Stimulated activated CD4-positive, alpha-beta T cell treated with anti-CD3 and anti-CD28 coated beads, Interleukin-15, amount 100 ng/mL, for 1 hour (primary cell): ENCODE measurements at places on chromosomes 2 and 18.

GRCh38 chr2:128514555-128514955, 195.9 kb upstream of the HS6ST1 start:
- no peak for DNase-seq

DNA sequence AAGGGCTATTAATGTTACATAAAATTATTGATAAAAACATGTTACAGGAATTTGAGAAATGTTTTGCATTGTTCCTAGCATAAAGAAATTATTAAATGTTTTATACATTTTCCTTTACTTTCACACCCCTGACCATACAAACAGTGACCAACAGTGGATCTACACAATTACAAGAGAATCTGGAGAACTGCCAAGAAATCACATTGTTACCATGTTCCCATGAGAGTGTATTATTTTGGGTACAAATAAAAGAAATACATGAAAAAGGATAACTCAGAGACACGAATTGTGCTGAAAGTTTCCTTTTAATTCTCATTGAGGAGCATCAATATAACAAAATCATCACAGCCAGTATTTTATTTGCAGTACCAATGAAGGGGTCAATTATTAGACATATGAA, 150.1 kb downstream of the WDPCP start:
- no peak for DNase-seq

- no peak for DNase-seq
Observed at GRCh38 chr18:23257686-23258565, 122.6 kb downstream of the CABLES1 start.

DNA sequence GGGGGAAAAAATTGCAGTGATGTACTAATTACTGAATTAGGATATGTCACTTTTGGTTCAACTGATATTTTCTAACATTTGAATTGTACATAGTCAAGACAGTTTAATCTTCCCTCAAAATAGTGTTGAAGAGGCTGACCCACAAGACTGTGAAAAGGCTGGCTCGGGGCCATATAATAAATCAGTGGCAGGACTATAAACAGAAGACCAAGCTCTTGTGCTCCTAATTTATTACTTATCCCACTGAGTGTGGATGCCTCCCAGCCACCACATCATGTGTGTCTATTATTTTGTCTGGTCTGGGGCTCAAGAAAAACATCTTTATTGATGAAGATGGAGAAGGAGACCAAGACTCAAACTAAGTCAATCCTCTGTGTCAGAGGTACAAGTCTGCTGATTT, 64.4 kb downstream of the PLEKHM3 start:
- no peak for DNase-seq

- DNase-seq = no peak
Observed at GRCh38 chr2:120498576-120499394, 152.8 kb downstream of the INHBB start.

GRCh38 chr2:209308415-209308814, 115.4 kb upstream of the MAP2 start:
- DNase-seq = no peak

DNA sequence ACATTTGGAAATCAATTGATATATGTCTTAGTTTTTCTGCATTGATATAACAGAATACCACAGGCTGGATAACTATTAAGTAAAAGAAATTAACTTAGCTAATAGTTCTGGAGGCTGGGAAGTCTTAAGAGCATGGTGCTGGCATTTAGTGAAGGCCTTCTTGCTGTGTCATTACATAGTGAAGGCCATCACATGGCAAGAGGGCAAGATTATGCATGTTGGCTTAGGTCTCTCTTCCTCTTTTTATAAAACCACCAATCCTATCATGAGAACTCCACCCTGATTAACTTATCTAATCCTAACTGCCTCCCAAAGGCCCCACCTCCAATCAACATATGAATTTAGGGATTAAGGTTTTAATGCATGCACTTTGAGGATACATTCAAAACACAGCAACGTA, 225.5 kb upstream of the VRK2 start:
- no peak for DNase-seq

DNA sequence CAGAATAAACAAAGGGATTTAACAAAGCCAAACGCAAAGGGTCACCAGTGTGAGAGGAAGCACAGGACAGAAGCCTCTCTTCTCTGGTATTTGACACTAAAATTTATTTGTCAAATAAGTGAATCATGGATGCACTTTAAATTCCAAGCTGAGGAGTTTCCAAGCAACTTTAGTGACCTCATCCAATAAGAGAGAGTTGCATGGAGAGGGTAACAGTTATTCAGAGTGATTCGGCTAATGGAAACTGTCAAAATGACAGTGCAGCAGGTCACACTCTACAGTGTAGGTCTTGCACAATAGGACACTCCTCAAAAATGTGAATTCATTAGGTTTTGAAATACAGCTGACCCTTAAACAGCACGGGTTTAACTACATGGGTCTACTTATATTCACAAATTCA, 103.9 kb upstream of the ACVR1C start:
- no peak for DNase-seq

DNA sequence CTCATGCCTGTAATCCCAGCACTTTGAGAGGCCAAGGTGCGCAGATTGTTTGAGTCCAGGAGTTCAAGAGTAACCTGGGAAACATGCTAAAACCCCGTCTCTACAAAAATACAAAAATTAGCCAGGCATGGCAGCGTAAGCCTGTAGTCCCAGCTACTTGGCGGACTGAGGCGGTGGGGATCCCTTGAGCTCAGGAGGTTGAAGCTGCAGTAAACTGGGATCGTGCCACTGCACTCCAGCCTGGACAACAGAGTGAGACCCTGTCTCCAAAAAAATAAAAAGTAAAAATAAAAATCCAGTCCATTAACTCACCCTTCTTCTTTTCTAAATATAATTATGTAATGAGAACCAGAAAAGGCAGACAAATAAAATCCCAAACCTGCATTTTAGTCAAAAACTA, 8.2 kb downstream of the BAZ2B start:
- no peak for DNase-seq

- no peak for DNase-seq
Observed at GRCh38 chr2:138121666-138122661, 157.7 kb downstream of the HNMT start.

- no peak for DNase-seq
Observed at GRCh38 chr2:116142644-116143227, 1671.8 kb upstream of the DDX18 start.

GRCh38 chr18:69865776-69866175, 81.9 kb downstream of the CD226 start:
- DNase-seq = no peak

- DNase-seq = no peak
Observed at GRCh38 chr2:240211598-240212424, 71.4 kb upstream of the OTOS start.

DNA sequence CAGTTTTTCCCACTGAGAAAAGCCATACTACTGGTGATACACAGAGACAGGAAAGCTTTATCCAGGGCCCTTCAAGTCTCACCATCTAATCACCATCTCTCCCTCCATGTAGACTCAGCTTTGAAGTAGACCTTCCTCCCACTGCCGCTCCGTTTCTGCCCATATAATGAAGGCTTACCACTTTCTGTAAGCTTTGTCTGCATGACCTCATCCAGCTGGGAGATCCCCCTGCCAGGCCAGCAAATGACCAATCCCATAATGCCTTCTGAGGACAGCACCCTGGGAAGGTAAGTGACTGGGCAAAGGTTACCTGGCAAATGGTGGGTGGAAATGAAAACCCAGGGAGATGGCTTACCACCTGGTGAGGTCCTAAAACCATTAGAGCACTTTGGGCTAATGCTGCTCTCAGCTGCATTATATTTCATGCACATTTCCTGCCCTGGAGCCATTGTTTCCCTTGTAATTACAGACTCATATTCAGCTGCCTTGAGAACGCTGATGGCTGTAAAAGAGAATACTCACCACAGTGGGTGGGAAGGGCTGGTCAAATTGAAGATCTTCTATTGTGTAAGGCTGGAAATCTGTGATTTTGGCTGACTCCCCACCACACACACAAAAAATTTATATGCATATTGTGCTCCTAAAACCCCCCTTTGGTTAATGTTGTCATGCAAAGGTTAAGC, 350.7 kb upstream of the SYT4 start:
- no peak for DNase-seq

DNA sequence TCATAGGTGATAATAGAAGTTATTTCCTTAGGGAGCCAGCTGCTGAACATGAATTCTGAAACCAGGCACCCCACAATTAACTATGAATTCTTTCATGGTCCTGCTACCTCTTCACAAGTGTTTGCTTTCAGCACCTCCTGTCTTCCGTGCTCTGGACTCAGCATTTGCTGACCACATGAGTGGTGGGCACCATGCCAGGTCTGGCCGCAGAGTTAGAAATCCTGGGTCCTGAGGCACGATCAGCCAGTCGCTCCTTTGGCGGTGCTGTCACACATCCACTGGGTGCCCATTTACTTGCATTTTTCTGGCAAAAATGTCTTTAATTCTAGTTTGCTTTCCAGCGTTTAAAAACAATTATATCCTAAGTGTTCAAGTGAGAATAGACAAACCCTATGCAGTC, 196.4 kb upstream of the PXDN start:
- no peak for DNase-seq
